ENCODE measurements at places on chromosomes 6 and 20. TPM values are rescaled to one million over a fixed set of nuclear protein-coding genes. Genes with fewer than 3 reads are reported as not detected.

LAMA4 gene
- 9.4 TPM for polyA plus RNA-seq

DNA sequence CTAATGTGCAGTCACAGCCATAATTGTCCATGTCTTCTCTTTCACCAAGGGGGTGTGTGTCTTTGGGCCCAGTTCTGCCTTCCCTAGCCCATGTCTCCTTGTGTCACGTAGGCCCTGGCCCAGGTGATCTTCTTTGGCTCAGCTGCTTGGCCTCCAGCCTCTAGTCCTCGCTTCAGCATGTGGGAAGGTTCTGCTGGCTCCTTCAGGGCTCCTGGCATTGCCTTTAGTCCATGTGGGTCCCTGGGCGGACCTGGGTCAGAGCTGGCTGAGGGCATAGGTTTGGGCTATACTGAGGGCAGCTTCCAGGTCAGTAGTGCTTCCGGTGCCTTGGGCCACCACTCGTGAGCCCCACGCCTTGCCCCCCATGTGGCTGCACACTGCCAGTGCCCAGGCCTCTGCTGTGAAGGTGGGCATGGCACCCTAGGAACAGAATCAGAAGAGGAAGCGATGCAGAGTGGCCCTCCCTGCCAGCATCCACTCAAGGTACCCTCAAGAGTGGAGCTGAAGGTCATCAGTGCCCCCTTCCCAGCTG, 12.8 kb downstream of the AARS2 start:
- no peak for DNase-seq
- H3K27ac ChIP-seq = no peak overlapping the region
- H3K4me1 ChIP-seq = no peaks in the 10 kb centered on the region
- H3K4me3 ChIP-seq = no peak overlapping the region

- H3K4me3 ChIP-seq = no peak overlapping the region
- H3K27me3 ChIP-seq = no peaks in the 10 kb centered on the region
- H3K27ac ChIP-seq = no peak overlapping the region
- peaks cover 31% of the 10 kb centered on the region for H3K36me3 ChIP-seq
These were observed 109.1 kb downstream of the PRDM1 start for GRCh38 chr6:106194949-106195921.

MYCT1 gene
- 15.4 TPM for polyA plus RNA-seq

SGK2 gene
- 0.57 TPM for polyA plus RNA-seq

DNA sequence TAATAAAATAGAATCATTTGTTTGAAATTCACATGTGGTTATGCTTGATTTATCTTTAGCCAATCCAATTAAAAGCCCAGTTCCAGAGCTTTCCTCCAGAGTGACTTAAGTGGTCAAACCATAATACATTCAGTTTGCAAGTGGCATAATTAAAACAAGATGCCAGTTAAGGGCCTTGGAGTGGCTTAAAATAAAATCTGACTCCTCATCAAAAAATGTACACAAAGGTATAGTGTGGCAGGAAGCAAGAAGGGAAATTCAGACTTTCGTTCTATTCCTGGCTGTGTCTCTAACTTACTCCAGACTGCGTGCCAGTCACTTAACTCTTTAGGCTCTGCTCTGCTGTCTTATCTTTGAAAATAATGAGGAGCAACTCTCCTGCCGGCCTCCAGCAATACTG, 251.3 kb upstream of the PRND start:
- no peaks in the 10 kb centered on the region for H3K27me3 ChIP-seq
- H3K36me3 ChIP-seq = no peaks in the 10 kb centered on the region
- H3K27ac ChIP-seq = peak overlapping the region; percentile 65
- peak overlapping the region; percentile 16 for H3K4me3 ChIP-seq
- peaks cover 47% of the 10 kb centered on the region for H3K4me1 ChIP-seq

DNA sequence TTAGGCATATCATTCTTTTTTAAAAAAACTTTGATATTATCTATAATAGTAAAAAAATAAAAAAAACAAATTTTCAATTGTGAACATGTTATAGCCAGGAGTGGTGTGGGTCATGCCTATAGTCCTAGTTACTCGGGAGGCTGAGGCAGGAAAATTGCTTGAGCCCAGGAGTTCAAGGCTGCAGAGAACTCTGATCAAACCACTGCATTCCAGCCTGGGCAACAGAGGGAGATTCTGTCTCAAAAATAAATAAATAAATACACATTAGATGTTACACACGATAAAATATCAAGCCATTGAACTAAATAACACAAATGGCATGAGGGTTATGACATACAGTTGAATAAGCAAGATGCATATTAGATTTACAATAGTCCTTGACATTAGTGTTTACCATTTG, 27.9 kb upstream of the MYMX start:
- H3K4me3 ChIP-seq = no peak overlapping the region
- no peaks in the 10 kb centered on the region for H3K36me3 ChIP-seq
- no peak for DNase-seq
- no peak overlapping the region for H3K27ac ChIP-seq
- no peaks in the 10 kb centered on the region for H3K4me1 ChIP-seq

CD83 gene
- polyA plus RNA-seq = 2.0 TPM

GRCh38 chr6:33237741-33238140, 29.4 kb downstream of the RING1 start:
- H3K4me3 ChIP-seq = no peak overlapping the region
- H3K27me3 ChIP-seq = peaks cover 72% of the 10 kb centered on the region
- no peak overlapping the region for H3K27ac ChIP-seq
- no peak for DNase-seq
- H3K4me1 ChIP-seq = no peaks in the 10 kb centered on the region
- no peaks in the 10 kb centered on the region for H3K36me3 ChIP-seq

CARMIL1 gene
- polyA plus RNA-seq = 1.7 TPM

DNA sequence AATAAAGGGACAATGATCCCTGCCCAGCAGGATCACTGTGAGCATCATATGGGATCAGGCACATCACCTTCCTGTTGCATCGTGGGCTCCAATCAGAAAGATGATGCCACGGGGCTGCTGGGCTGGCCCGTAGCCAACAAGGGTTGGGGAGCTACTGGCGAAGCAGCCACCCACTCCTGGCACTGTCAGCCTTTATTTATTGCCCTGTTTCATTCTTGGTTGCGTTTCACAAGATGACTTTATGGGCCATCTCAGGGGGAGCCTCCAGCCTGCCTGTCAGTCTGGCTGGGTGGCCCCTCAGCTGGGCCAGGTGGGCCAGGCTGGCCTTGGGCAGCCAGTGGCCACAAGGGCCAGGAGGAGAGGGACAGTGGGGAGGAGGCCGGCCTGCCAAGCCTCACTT, 17.3 kb downstream of the VSTM2L start:
- no peak overlapping the region for H3K27ac ChIP-seq
- H3K27me3 ChIP-seq = no peaks in the 10 kb centered on the region
- no peak overlapping the region for H3K4me3 ChIP-seq
- H3K36me3 ChIP-seq = no peaks in the 10 kb centered on the region

- DNase-seq = no peak
- no peak overlapping the region for H3K4me3 ChIP-seq
- no peak overlapping the region for H3K27ac ChIP-seq
- H3K4me1 ChIP-seq = no peaks in the 10 kb centered on the region
These were observed 243.3 kb downstream of the ADGRG6 start for GRCh38 chr6:142545147-142545546.

TCP11 gene
- polyA plus RNA-seq = 0.16 TPM

- no peak overlapping the region for H3K4me3 ChIP-seq
- no peaks in the 10 kb centered on the region for H3K27me3 ChIP-seq
- no peak for DNase-seq
- no peaks in the 10 kb centered on the region for H3K4me1 ChIP-seq
- no peaks in the 10 kb centered on the region for H3K36me3 ChIP-seq
These were observed 31.8 kb upstream of the PDE7B start for GRCh38 chr6:135819665-135820064.

PHACTR3 gene
- polyA plus RNA-seq = 0.10 TPM

LY6G6D gene
- polyA plus RNA-seq = not detected

FAM83D gene
- polyA plus RNA-seq = 18.9 TPM

GNAS-AS1 gene
- 1.2 TPM for polyA plus RNA-seq

BLCAP gene
- 55.8 TPM for polyA plus RNA-seq

GRCh38 chr20:40154514-40154913, 534.5 kb downstream of the MAFB start:
- no peaks in the 10 kb centered on the region for H3K36me3 ChIP-seq
- no peaks in the 10 kb centered on the region for H3K4me1 ChIP-seq
- no peak overlapping the region for H3K27ac ChIP-seq
- no peak for DNase-seq
- no peaks in the 10 kb centered on the region for H3K27me3 ChIP-seq

- DNase-seq = no peak
- H3K4me1 ChIP-seq = peaks cover 16% of the 10 kb centered on the region
- H3K4me3 ChIP-seq = no peak overlapping the region
- H3K36me3 ChIP-seq = no peaks in the 10 kb centered on the region
- peaks cover 5% of the 10 kb centered on the region for H3K27me3 ChIP-seq
These were observed 93.3 kb downstream of the SNX5 start for GRCh38 chr20:17875106-17875980.

VSTM2L gene
- 5.1 TPM for polyA plus RNA-seq

FRK gene
- under 0.01 TPM for polyA plus RNA-seq

DNA sequence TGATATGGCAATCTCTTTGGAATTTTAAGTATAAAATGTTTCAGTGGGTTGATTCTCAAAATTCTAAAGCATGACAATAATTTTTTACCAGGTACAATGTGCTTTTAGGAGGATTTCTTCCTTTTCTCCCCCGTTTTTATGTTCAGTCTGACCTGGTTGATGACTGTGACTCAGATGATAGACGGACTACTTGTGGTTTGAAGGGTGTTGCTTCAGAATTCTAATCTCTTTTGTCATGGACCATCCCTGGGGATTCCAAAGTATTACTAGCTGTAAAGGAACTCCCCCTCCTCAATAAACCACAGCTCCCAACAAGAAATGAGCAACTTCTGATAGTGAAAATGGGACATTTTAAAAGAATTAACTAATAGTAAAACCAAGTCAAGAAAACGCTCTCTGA, 34.9 kb upstream of the TNFAIP3 start:
- no peak for DNase-seq
- no peak overlapping the region for H3K4me3 ChIP-seq
- no peak overlapping the region for H3K27ac ChIP-seq

DNA sequence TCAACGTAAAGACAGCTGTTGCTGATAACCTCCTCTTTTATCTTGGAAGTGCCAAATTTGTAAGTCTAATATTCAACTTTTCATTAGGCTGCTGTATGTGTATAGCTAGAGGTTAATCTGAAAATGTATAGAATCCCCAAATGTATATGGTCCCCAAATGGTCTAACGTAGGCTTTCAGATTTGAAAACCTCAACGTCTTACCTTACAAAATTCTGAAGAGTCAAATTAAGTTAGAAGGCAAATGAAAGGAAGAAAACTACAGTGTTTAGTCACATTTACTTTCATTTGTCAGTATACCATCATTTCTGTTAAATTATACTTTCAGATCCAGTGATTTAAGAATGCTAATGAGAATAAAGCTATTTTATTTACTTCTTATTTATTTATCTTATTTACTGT, 256.9 kb downstream of the ARHGAP18 start:
- no peak overlapping the region for H3K27ac ChIP-seq
- no peaks in the 10 kb centered on the region for H3K27me3 ChIP-seq
- no peak for DNase-seq
- no peaks in the 10 kb centered on the region for H3K36me3 ChIP-seq

PGC gene
- polyA plus RNA-seq = not detected

GRCh38 chr20:2866236-2866635, 7.0 kb upstream of the PTPRA start:
- H3K4me3 ChIP-seq = no peak overlapping the region
- H3K27ac ChIP-seq = no peak overlapping the region
- DNase-seq = no peak
- peaks cover 40% of the 10 kb centered on the region for H3K36me3 ChIP-seq
- H3K27me3 ChIP-seq = no peaks in the 10 kb centered on the region
- H3K4me1 ChIP-seq = peaks cover 11% of the 10 kb centered on the region

DNA sequence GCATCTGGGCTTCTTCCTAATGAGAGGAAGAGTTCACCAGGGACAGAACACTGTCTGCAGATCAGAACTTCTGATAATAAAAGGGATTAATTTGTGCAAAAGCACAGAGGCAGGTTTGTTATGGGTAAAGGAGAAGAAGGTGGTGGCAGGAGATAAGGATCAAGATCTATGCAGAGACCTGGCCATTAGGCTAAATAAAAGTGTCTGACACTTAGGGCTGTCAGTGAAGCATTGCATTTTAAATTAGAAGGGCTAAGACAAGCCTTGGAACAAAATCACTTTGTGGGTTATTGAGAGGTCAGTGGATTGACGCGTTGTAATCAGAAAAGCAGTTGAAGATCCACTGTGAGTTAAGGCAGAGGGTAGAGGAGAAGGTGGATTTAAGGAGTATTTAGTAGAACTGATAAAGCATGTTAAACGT, 76.8 kb downstream of the MAP3K4 start:
- H3K4me3 ChIP-seq = no peak overlapping the region
- DNase-seq = peak; percentile 22
- H3K4me1 ChIP-seq = peaks cover 33% of the 10 kb centered on the region
- no peaks in the 10 kb centered on the region for H3K27me3 ChIP-seq

DNA sequence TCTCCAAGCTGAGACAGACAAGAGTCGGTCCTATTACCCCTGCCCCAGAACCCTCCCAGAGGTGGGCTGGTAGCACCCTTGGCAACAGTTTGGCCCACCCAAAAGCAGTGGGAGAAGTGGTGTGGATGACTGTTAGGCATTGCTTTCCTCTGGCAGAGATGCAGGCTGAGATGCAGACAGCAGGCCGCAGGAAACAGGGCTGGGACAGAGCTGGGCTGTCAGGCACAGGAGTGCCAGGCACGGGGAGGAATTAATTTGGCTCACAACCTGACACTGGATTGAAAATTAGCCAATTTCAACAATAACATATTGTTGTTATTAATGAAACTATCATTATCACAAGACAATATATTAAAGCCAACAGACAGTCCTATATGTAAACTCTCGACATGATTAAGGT, 15.7 kb upstream of the SIRT5 start:
- H3K4me1 ChIP-seq = peaks cover 16% of the 10 kb centered on the region
- no peak for DNase-seq
- no peaks in the 10 kb centered on the region for H3K36me3 ChIP-seq
- H3K27ac ChIP-seq = no peak overlapping the region
- H3K27me3 ChIP-seq = no peaks in the 10 kb centered on the region
- H3K4me3 ChIP-seq = no peak overlapping the region

DNA sequence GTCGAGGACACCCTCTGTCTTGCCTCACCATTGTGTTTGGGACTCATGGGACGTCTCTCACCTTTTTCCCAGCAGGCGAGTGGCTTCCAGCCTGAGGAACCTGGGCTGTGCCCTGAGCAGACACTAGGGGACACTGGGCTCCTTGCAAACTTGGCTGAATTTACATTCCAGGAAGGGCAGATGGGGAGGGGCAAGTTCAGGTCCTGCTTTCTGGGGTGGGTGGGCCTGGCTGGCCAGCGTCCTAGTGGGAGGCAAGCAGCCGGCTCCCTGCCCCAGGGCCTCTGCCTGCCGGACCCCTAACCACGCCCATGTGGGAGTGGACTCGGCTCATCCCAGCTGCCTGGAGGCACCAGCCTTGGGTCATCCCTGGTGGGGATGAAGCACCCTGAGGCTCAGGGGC, 48.2 kb upstream of the MLN start:
- DNase-seq = no peak
- no peak overlapping the region for H3K27ac ChIP-seq
- peaks cover 4% of the 10 kb centered on the region for H3K4me1 ChIP-seq
- H3K36me3 ChIP-seq = no peaks in the 10 kb centered on the region
- H3K27me3 ChIP-seq = no peaks in the 10 kb centered on the region

- H3K36me3 ChIP-seq = no peaks in the 10 kb centered on the region
- no peak overlapping the region for H3K4me3 ChIP-seq
- no peaks in the 10 kb centered on the region for H3K4me1 ChIP-seq
- no peak overlapping the region for H3K27ac ChIP-seq
- no peak for DNase-seq
These were observed 66.6 kb downstream of the SNX5 start for GRCh38 chr20:17901971-17902370.
